ENCODE measurements at places on chromosomes 6 and 20.

DNA sequence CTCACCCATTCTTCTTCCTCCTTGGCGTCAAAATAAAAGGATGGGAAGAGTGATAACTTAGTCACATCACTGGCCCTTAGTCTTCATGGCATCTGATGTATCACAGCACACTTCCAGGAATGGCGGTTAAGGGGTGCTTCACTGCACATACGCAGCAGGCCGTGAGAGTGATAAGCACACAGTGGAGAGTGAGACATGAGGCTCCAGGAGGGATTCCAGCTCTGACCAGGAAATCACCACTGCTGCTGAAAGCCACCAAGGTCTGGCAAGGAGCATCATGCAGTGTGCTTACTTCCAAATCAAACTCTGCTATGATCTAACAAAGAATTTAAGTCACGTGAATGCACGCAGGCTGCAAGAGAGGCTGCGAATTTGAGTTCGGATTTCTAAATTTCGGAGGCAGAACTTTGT, 62.4 kb downstream of the ARID1B start:
- no peak for DNase-seq

- DNase-seq = no peak
Observed at GRCh38 chr6:162591517-162591916, 136.0 kb downstream of the PRKN start.

DNA sequence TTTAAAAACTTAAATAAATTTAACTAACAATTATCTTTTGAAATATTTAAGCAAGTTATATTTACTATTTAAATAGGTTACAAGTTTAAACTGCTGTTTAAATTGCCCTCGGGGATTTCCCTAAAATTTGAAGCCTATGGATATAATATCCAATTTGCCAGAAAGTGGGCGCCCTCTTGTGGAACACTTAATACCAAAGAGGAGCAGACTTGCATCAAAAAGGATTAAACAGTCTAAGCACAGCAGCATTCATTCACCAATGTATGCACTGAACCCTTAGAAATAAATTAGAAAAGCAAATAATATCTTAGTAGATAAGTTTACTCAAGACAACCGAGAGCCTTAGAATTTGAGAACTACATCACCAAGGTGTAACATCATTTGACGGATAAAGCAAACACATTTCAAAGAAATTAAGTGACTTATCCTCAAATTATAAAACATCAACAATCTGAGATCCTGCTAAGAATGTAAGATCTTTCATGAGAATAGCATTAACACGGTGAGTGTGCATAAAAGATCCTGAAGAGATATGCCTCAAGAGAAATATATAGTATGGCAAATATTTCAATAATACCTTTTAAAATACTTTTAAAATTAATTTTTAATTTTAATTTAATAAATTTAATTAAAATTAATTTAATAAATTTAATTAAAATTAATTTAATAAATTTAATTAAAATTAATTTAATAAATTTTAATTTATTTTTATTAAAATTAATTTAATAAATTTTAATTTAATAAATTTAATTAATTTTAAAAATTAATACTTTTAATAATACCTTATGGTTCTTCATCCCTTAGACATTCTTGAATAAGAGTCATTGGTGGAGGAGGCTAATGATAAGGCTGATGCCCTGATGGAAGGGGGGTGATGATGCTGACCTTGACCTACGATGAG, 11.5 kb upstream of the MEP1A start:
- no peak for DNase-seq

- no peak for DNase-seq
Observed at GRCh38 chr6:28537065-28537464, 11.4 kb downstream of the GPX5 start.

GRCh38 chr6:152636609-152637295, 410 bp downstream of the SYNE1 start:
- no peak for DNase-seq

GRCh38 chr6:81896525-81897503, 144.3 kb upstream of the TENT5A start:
- DNase-seq = no peak

GRCh38 chr6:56962441-56962840, 7.5 kb downstream of the BEND6 start:
- no peak for DNase-seq

- no peak for DNase-seq
Observed at GRCh38 chr6:117481926-117482239, 591 bp upstream of the DCBLD1 start.

DNA sequence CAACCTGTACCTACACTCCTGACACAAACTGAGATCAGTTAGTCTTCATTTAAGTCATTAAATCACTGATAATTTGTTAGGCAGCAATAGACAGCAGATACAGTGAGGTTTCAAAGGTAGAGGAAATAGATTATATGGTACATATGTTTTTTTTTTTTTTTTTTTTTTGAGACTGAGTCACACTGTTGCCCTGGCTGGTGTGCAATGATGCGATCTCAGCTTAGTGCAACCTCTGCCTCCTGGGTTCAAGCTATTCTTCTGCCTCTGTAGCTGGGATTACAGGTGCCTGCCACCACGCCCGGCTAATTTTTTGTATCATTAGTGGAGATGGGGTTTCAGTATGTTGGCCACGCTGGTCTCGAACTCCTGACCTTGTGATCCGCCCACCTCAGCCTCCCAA, 38.2 kb upstream of the KIF13A start:
- DNase-seq = no peak

- no peak for DNase-seq
Observed at GRCh38 chr20:37907677-37908401, 4.9 kb downstream of the VSTM2L start.

GRCh38 chr6:47047479-47048407, 5.6 kb upstream of the ADGRF1 start:
- DNase-seq = peak; percentile 18

DNA sequence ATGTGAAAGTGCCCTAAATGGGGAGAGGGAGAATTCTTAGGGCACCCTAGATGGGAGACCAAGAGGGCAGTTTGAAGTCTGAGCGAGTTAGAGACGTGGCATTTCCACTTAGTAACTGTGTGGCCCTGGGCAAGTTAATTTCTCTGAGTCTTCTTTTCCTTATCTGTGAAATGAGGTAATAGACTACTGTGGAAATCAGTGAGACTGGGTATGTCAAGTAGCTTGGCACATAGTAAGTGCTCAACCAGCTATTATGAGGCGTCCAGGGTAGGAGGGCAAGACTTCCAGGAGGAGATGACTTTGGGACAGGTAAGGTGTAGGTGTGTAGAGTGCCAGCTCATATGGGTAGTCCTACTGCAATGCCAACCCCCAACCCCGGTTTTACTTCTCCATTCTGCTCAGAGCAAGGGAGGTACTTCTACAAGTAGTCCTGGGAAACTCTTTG, 770 bp downstream of the KIF3B start:
- DNase-seq = no peak

GRCh38 chr6:15475872-15476271, 187.0 kb downstream of the DTNBP1 start:
- DNase-seq = no peak

DNA sequence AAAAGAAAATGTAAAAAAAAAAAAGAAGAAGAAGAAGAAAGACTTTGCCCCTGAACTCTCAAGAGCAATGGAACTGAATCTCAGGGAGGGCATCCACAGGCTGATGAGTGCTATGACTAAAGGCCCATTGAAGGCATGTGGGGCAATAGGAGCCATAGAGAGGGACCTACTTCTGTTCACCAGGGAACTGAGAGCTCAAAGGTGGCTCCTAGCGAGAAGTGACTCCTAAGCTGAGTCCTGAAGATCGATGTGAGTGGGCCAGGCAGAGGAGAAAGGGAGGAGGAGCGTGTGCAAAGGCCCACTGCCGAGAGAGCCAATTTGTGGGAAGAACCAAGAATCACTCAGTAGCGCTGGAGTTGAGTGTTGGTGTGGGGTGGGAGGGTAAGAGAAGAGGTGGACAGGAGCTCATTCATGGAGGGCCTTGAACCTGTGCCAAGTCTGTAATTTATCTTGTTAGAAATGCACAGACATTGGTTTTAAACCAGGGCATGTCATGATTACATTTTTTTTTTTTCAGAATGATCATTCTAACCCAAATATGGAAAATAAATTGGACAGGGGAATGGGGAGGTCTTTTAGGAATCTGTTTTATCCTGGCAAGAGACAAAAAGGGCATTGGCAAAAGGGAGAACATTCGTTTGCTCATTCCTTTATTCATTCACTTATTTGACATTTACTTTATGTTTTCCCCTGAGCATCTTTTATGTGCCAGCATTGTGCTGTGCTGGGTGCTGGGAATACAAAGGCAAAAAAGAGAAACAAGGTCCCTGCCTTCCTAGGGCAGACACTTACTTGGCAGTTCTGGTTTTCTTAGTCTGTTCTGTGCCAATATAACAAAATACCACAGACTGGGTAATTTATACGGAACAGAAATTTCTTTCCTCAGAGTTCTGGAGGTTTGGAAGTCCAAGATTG, 67.4 kb upstream of the DSP start:
- no peak for DNase-seq

GRCh38 chr6:117352466-117353081, 73.2 kb downstream of the ROS1 start:
- DNase-seq = no peak

- DNase-seq = no peak
Observed at GRCh38 chr6:33407132-33407718, 3.6 kb upstream of the PHF1 start.

DNA sequence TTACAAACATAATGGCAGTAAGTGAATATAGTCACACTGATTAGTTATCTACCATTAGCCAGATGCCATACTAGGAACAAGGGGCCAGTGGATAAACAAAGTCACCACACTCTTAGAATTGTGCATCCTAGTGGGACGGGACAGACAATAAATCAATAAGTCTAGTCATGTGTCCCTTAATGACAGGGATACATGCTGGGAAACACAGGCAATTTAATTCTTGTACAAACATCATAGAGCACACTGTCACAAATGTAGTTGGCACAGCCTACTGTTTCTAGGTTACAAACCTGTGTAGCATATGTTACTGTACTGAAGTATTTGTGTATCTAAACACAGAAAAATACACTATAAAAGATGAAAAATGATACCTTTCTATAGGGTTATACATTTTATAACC, 123.0 kb upstream of the FAM184A start:
- DNase-seq = no peak

DNA sequence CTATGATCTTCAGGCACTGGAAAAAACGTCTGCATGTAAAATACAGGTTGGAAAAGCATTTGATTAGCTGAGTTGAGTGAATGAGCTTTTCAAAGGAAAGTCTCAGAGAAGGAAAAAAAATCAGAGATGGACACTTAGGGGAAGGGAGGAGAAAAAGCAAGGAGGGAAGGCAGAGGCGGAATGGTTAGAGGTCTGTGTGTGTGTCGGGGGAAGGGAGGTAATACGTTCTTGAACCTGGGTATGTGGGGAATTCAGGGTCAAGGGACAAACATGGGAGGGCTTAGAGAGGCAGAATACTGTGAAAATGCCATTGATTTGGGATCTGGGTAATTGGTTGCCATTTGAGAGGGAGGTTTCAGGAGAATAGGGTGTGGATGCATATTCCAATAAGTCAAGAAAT, 5.1 kb downstream of the PRRT1 start:
- no peak for DNase-seq

- DNase-seq = no peak
Observed at GRCh38 chr6:147262946-147263345, 58.7 kb downstream of the STXBP5 start.

- no peak for DNase-seq
Observed at GRCh38 chr6:167000759-167001158, 1.6 kb downstream of the CEP43 start.

GRCh38 chr6:168137024-168137423, 58.0 kb upstream of the FRMD1 start:
- DNase-seq = no peak

DNA sequence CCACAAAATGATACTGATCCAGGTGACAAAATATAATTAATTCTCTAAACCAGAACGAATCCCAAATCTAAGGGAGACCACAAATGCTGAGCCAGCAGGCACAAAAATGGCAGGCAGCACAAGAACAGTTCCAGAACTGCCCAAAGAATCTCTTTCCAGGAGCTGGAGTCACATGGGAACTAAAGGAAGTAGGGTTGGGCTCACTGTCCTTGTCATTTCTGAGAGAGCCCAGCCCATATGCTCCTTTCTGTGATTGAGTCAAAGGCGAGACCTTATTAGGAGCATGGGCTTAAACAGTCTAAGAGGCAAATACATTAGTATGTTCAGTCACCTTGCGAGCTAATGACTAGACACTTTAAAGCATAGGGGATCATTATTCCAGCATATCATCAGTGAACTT, 327.6 kb upstream of the ARID1B start:
- no peak for DNase-seq

DNA sequence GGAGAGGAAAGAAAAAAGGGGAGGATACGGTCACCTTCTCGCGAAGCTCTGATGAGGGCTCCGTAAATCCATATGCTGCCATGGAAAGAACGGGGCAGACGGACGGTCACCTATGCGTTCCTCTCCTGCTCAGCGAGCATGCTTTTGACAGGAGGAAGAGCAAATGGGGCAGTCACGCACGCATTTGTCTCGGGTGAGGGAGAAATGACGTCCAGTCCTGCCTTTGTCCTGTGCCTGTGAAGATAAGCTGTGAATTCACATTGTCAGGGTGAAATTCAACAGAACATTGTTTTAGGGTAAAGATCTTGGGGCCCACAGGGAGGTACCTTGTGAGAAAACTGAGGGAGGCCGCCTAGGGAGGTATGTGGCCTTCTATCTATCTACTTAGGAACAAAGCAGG, 83.8 kb downstream of the IRF4 start:
- DNase-seq = no peak

Data from stimulated activated CD4-positive, alpha-beta T cell treated with anti-CD3 and anti-CD28 coated beads, Interleukin-2, amount 100 ng/mL, for 24 hours (primary cell).